ENCODE measurements at places on chromosomes 2 and 18. TPM values are rescaled to one million over a fixed set of nuclear protein-coding genes. Genes with fewer than 3 reads are reported as not detected.
A peak's percentile ranks its signal among the peaks of the same experiment; 100 is the strongest.

DNA sequence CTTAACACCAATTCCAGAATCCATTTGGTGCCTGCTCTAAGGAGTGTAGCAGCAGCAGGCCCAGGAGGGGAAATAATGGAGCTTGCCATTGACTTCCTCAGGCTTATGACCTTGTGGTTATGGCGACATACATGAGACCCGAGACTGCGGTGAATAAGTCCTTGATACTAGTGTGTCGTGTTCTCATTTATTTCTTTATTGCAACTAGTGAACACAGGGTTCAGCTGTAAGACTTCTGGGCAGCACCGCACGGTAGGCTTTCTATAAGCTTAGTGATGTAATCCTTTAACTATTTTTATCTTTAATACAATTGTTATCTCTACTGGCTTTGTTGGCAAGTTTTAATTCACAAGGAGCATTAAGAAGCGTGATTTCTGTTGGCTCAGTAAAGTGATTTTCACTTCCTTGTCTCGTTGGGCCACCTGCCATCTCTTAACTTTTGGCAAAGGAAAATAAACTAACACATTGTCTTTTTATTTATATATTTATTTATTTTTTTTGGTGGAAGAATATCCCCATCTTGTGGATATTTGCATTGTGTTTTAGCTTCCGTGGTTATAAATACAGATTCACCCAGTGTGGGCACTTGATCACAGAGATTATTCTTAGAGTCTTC lies 139.8 kb downstream of the LTBP1 start:
- no peak overlapping the region for H3K27ac ChIP-seq
- H3K4me1 ChIP-seq, result peaks cover 14% of the 10 kb centered on the region
- no peak overlapping the region for H3K4me3 ChIP-seq
- H3K27me3 ChIP-seq, result peaks cover 4% of the 10 kb centered on the region
- no peak for DNase-seq

DNA sequence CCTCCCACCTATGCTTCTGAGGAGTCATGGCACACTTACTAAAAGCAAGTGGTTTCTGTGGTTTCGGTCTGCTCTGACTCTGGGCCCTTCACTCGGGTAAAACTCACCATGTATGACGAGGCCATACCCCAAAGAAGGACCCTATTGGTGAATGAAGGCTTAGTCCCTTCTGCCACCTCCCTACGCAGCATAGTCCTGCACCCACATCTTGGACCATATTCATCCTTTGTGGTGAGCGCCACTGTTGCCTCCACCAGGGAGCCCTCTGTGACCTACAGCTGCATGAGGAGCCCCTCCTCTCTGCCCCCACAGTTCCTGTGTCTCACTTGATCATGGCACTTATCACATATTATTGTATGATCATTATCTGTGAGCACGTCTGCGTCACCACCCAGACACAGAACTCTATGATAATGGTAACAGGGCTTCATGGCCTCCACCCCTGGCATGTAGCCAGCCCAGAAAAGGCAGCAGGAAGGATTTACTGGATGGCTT lies 113.3 kb downstream of the TFCP2L1 start:
- H3K27ac ChIP-seq, result peak overlapping the region; percentile 87
- no peaks in the 10 kb centered on the region for H3K27me3 ChIP-seq
- no peak for DNase-seq
- H3K36me3 ChIP-seq, result no peaks in the 10 kb centered on the region
- no peak overlapping the region for H3K4me3 ChIP-seq

DNA sequence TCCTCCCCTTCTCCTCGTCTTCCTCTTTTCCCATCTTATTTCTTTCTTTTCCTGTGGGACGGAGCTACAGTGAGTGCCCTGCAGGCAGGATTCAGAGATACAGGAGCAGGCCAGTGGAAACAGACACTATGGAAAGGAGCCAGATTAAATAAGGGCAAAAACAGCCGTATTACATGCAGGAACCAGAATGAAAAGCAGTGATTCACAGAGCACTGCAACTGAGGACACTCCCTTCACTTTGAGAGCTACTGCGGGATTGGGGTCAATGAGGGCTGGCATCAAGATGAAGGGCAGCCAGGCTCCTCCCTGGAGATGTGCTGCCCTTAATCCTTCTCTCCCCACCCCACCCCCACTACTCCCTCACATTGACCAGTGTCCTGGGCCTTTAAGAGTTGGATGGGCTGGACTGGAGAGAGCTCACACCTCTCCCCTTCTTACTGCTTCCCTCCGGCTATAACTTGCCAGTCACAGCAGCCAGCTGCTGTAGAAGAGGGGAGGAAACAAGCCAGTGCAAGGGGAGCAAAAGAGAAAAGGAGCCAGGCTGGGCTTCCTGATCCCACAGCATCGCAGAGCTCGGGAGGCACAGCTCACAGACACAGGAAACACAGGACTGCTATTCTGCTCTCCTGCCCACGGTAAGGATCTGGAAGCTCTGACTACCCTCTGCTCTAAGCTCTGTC lies at the start of gene PLCD4:
TSS of gene PLCD4 (plus strand) at position 464 of the 680 bp plus-strand sequence. CDS start 7,841 bp downstream, outside the sequence.
- H3K27ac ChIP-seq, result peak within 1 kb of the TSS; percentile 60
- H3K4me3 ChIP-seq, result peak within 1 kb of the TSS; percentile 7
- H3K27me3 ChIP-seq, result no peaks in the 10 kb centered on the region
- H3K4me1 ChIP-seq, result peaks cover 8% of the 10 kb centered on the region
- no peak for DNase-seq

Gene IGFBP5
- total RNA-seq, result 68.9 TPM

DNA sequence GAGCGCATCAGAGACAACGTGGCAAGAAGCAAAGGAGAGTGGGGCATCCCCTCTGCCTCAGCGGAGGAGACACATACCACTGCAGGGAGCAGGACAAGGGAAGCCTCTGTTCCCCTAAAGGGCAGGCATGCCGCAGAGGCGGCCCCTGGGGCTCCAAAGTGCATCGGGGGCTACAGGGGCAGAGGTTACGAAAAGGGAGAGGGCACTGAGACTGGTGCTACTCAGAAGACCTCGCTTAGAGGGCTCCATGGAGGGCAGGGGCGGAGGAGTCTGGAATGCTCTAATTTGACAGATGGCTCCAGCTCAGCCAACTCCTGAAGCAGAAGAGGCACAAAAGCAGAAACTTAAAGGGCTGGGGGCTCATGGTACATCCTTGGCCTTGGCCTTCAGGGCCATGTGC lies 39.8 kb downstream of the FAM178B start:
- peaks cover 13% of the 10 kb centered on the region for H3K4me1 ChIP-seq
- no peaks in the 10 kb centered on the region for H3K36me3 ChIP-seq
- peaks cover 4% of the 10 kb centered on the region for H3K27me3 ChIP-seq
- H3K27ac ChIP-seq, result no peak overlapping the region
- no peak for DNase-seq

GRCh38 chr2:219296142-219296541 lies 13.1 kb downstream of the PTPRN start:
- no peak overlapping the region for H3K27ac ChIP-seq
- H3K4me1 ChIP-seq, result peaks cover 11% of the 10 kb centered on the region
- no peak for DNase-seq
- H3K36me3 ChIP-seq, result no peaks in the 10 kb centered on the region

- H3K27me3 ChIP-seq, result no peaks in the 10 kb centered on the region
- DNase-seq, result no peak
- no peak overlapping the region for H3K27ac ChIP-seq
- H3K4me1 ChIP-seq, result no peaks in the 10 kb centered on the region
- H3K4me3 ChIP-seq, result no peak overlapping the region
- no peaks in the 10 kb centered on the region for H3K36me3 ChIP-seq
Observed at GRCh38 chr2:200243441-200243840, 63.1 kb upstream of the SPATS2L start.

- no peak overlapping the region for H3K27ac ChIP-seq
- no peaks in the 10 kb centered on the region for H3K27me3 ChIP-seq
- no peaks in the 10 kb centered on the region for H3K36me3 ChIP-seq
- H3K4me3 ChIP-seq, result no peak overlapping the region
Observed at GRCh38 chr2:84956334-84957297, 14.3 kb upstream of the KCMF1 start.

Gene TMEM17
- total RNA-seq, result 2.9 TPM

DNA sequence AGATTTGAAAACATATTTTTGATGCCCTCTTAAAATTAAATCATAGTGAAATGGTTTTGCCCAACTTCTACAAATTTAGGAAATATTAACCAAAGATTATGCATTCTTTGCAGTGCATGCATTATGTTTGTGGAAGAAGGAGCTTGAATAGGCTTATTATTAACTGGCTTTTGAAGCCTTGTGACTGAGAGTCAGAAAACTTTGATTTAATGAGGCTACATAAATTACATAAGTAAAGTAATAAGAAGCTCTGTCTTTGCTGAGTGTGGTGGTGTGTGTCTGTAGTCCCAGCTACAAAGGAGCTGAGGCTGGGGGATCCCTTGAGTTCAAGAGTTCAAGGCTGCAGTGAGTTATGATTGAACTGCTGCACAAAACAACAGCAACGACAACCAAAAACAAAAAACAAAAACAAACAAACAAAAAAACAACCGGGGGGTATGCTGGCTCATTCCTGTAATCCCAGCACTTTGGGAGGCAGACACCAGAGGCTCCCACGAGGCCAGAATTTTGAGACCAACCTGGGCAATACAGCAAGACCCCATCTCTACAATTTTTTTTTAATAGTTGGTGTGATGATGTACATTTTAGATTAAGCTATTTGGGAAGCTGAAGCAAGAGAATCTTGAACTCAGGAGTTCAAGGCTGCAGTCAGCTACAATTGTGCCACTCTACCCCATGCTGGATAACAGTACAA lies 57.0 kb upstream of the LRRTM4 start:
- H3K36me3 ChIP-seq, result no peaks in the 10 kb centered on the region
- H3K27ac ChIP-seq, result no peak overlapping the region
- no peak for DNase-seq
- H3K4me3 ChIP-seq, result no peak overlapping the region
- H3K27me3 ChIP-seq, result no peaks in the 10 kb centered on the region

GRCh38 chr2:74291218-74291544 lies 52.0 kb downstream of the SLC4A5 start:
- DNase-seq, result no peak
- H3K4me3 ChIP-seq, result no peak overlapping the region
- no peaks in the 10 kb centered on the region for H3K4me1 ChIP-seq
- no peaks in the 10 kb centered on the region for H3K27me3 ChIP-seq
- H3K27ac ChIP-seq, result no peak overlapping the region

DNA sequence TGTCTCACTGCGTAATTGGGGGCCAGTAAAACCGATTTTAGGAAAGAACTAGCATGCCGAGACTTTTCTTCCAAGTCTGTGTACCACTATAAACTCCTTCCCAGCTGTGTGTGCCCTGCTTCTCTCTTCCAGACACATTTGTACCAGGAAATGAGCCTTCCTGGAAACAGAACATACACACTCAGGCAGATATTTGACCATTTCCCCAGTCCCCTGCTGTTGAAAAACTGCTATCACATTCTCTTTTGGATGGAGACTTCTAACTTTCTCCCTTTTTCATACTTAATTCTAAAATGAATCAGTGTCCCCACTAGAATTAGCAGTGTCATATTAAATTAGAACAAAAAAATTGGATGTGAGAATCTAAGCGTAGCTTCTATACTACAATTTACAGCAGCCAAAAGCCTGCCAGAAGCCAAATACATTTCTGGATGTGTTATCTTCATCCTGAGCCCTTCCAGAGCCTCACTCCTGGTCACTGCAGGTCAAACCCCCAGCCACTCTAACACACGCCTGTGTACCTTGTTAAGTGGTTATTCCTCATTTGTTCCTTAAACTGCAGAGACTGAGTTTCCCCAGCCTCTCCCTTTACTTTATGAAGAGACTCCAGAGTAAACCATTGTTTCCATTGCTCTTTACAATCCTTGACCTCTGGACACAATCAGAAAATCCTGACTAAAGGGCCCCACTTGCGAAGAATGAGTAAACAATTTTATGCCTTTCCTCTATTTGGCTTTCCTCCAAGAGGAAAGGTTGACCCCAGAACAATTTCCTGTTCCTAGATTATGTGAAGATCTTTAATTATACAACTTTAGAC lies 20.4 kb downstream of the DSG4 start:
- no peak overlapping the region for H3K27ac ChIP-seq
- DNase-seq, result no peak
- H3K4me3 ChIP-seq, result no peak overlapping the region
- H3K36me3 ChIP-seq, result no peaks in the 10 kb centered on the region
- no peaks in the 10 kb centered on the region for H3K4me1 ChIP-seq

DNA sequence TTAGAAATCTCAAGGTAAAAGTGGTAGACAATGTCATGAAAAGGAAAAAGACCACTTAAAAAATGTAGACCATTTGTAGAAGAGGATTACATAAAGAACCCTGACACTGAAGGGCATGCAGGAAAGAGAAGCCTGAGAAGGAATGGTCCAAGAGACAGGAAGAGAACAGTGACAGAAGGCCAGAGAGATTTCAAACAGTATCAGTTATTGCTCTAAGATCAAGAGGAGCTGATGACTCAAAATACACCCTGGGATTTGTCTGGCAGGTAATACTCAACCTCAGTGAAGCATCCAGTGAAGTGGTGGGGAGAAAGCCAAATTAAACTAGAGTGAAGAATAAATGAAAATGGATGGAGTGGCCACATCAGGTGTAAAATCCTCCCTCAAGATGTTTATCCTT lies 100.5 kb downstream of the PDE11A start:
- H3K36me3 ChIP-seq, result no peaks in the 10 kb centered on the region
- H3K4me3 ChIP-seq, result no peak overlapping the region
- no peaks in the 10 kb centered on the region for H3K4me1 ChIP-seq
- H3K27me3 ChIP-seq, result no peaks in the 10 kb centered on the region
- DNase-seq, result no peak
- H3K27ac ChIP-seq, result no peak overlapping the region

Gene KIF1A
- total RNA-seq, result not detected

DNA sequence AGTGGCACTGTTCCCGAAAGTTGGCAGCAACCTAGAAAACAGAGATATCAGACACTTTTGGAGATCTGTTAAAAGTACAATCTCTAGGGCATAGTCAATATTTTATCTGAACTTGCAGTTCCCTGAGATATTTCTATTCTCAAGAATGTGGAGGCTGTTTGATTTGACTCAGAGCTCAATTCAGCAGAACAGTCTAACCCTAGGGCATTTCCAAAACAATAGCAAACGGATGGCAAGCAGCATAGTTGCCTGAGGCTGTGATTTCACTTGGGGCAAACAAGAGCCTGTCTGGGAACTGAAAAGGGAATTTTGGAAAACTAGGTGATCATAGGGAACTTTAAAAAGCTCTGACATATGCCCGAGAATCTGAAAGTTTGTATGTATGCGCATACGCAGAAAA lies 772.8 kb upstream of the LRRTM1 start:
- H3K27me3 ChIP-seq, result no peaks in the 10 kb centered on the region
- no peak overlapping the region for H3K4me3 ChIP-seq
- no peak overlapping the region for H3K27ac ChIP-seq
- DNase-seq, result no peak
- no peaks in the 10 kb centered on the region for H3K4me1 ChIP-seq

DNA sequence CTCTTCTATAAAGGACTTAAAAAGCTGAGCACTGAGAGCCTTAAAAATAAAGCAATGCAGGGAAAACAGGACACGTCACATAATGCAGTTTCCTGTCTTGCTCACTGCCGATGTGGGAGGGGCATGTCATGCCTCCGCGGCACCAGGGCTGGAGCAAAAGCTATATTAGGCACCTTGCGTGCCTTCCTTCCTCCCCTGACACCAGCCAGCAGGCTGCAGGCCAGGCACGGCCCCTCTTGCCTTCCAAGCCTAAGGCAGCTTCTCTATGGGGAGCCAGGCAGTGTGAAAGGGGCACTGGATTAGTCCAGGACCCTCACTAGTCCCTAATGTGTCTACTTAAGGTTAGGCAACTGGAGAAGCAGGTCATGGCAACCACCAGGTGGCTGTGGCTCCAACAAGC lies 26.3 kb downstream of the MRPL35 start:
- peak overlapping the region; percentile 23 for H3K4me3 ChIP-seq
- no peaks in the 10 kb centered on the region for H3K36me3 ChIP-seq
- DNase-seq, result no peak
- peaks cover 8% of the 10 kb centered on the region for H3K4me1 ChIP-seq
- no peaks in the 10 kb centered on the region for H3K27me3 ChIP-seq
- peak overlapping the region; percentile 87 for H3K27ac ChIP-seq

Gene CXCR1
- not detected for total RNA-seq

- no peak overlapping the region for H3K27ac ChIP-seq
- H3K27me3 ChIP-seq, result no peaks in the 10 kb centered on the region
- no peaks in the 10 kb centered on the region for H3K4me1 ChIP-seq
- no peak for DNase-seq
- H3K4me3 ChIP-seq, result no peak overlapping the region
- no peaks in the 10 kb centered on the region for H3K36me3 ChIP-seq
Observed at GRCh38 chr2:51454177-51454576, 422.2 kb upstream of the NRXN1 start.

All from esophagus squamous epithelium (tissue), 5 donors.